ENCODE measurements at places on chromosomes 1 and 21. TPM values are rescaled to one million over a fixed set of nuclear protein-coding genes. Genes with fewer than 3 reads are reported as not detected.
A peak's percentile ranks its signal among the peaks of the same experiment; 100 is the strongest.

- no peak overlapping the region for H3K4me3 ChIP-seq
- H3K4me1 ChIP-seq, result no peaks in the 10 kb centered on the region
- no peak for DNase-seq
- H3K27ac ChIP-seq, result no peak overlapping the region
- H3K36me3 ChIP-seq, result peaks cover 33% of the 10 kb centered on the region
Measured at GRCh38 chr1:228347181-228347580, 59.5 kb downstream of the TRIM11 start.

DNA sequence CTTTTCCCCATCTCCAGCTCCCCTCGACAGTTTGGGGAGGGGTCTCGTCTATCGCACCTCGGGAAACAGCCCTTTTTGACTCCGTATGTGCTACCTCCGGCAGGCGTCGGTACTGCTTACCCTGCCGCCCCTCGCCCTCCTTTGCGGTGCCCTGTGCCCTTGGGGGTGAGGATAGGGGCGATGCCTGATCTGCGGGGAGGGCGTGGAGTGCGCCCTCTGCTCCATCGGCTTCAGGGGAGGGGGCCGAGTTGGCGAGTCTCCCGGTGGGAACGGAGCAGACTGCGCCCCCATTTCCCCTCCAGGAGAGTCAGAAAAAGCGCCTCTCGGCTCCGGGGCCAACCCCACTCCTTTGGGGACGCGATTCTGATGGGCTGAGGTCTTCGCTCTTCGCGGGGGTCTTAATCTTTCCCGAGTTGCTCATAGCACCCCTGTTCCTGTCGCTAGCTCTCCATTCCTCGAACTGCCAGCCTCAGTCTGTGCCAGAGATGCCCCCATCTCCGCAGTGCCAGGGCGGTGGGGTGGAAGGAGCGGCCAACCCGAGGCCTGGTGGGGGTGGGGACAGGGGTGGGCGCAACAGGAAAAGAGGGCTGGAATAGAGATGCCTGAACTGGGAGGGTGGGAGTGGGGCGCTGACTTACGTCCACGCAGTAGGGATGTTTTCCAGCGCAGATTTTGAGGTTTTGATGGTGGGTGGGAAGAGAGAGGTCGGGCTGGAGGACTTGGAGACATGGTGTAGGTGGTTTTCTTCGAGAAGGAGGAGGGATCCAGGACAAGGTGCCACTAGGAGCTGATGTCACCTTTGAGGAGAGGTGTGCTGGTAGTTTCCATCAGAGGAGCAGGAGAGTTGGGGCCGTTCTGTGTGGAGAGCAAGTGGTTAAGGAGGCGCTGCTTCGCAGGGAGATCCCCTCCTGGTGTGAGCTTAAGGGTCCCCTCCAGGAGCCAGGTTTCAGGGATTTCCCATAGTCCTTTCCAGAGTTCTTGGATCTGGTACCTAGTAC lies 674 bp downstream of the PPFIA4 start:
- no peak for DNase-seq
- peak overlapping the region; percentile 52 for H3K27ac ChIP-seq
- peaks cover 18% of the 10 kb centered on the region for H3K36me3 ChIP-seq
- H3K4me3 ChIP-seq, result peak overlapping the region; percentile 84

GSTM5 gene
- not detected for total RNA-seq

GRCh38 chr1:16143566-16144324 lies 12.1 kb downstream of the EPHA2 start:
- H3K27me3 ChIP-seq, result no peaks in the 10 kb centered on the region
- no peak overlapping the region for H3K4me3 ChIP-seq
- H3K27ac ChIP-seq, result no peak overlapping the region
- H3K4me1 ChIP-seq, result no peaks in the 10 kb centered on the region
- no peak for DNase-seq

VASH2 gene
- total RNA-seq, result 0.73 TPM

GRCh38 chr1:43147625-43148327 lies 24.3 kb downstream of the EBNA1BP2 start:
- H3K36me3 ChIP-seq, result no peaks in the 10 kb centered on the region
- no peak overlapping the region for H3K27ac ChIP-seq
- H3K4me1 ChIP-seq, result no peaks in the 10 kb centered on the region

- no peaks in the 10 kb centered on the region for H3K36me3 ChIP-seq
- H3K4me1 ChIP-seq, result no peaks in the 10 kb centered on the region
- no peak overlapping the region for H3K27ac ChIP-seq
- no peak for DNase-seq
Measured at GRCh38 chr1:201127755-201128455, 921 bp upstream of the ASCL5 start.

Measured in naive thymus-derived CD4-positive, alpha-beta T cell (primary cell).